ENCODE measurements at places on chromosomes 1 and 21.

DNA sequence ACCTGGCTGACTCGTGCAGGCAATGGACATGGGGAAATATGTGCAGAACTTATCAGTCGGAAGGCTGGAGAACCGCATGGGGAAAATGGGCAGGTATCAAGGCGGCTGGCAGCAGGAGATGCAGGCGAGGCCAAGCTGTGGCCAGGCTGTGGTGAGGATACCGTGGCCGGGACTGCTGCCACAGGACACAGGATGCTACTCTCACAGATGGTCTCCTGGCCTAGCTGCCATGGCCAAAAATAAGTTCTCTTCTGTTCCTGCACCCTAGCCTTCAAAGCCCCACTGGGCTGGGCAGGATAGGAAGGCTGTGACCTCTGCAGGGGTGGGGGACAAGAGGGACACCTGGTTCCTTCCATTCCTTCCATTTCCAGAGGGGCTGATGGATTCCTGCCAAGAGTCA is 26.4 kb downstream of the TEX35 start:
- no peak for DNase-seq

DNA sequence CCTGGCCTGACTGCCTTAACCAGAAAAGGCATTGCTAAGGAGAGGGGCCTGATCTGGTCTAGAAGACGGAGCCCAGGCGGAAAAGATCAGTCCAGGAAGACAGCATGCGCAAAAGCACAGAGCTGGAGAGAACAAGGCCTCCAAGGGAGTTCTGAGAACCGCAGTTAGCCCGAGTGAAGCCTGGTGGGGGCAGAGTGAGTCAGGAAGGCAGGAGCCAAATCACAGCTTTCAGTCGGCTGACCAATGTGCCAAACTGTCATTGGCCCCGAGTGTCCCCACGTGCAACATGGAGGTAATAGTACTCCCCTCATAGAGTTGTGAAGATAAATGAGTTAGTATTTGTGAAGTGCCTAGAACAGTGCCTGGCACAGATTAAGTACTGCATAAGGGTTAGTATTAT is 1.2 kb upstream of the TSPAN2 start:
- no peak for DNase-seq

DNA sequence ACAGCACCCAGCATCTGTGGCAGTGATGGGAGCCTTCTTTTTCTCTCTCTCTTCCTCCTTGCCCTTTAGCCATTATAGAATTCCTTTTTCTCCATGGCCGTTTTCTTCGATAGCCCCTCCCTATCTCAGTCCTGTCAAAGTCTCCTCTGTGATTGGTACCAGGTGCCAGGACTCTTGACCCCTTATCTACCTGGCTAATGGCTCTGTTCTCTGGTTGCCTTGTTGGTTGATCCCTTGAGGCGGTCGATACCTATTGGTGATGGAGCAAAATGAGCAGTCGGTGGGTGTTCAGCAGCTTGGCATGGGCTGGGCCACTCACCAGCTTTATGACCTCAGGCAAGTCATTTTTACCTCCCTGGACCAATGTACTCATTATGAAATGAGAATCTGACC is 2.0 kb downstream of the ATF3 start:
- DNase-seq, result no peak

DNA sequence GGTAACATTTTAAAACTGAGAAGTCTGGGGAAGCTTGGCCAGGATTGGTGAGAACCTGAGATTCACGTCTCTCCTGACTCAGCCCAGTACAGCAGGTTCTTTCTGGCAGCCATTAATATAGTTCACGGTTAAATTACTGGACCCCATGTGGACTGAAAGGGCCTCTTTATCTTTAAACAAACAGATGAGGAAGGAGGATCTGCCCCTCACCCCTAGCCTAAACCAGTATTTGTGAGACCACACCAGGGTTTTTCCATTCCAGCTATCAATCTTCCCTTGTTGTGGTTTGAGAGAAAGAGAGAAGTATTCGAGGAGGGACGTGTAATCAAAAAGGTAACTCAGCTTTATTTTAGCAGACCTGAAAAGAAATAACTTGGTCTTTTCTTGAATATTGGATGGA is 137.1 kb downstream of the PROX1 start:
- no peak for DNase-seq

DNA sequence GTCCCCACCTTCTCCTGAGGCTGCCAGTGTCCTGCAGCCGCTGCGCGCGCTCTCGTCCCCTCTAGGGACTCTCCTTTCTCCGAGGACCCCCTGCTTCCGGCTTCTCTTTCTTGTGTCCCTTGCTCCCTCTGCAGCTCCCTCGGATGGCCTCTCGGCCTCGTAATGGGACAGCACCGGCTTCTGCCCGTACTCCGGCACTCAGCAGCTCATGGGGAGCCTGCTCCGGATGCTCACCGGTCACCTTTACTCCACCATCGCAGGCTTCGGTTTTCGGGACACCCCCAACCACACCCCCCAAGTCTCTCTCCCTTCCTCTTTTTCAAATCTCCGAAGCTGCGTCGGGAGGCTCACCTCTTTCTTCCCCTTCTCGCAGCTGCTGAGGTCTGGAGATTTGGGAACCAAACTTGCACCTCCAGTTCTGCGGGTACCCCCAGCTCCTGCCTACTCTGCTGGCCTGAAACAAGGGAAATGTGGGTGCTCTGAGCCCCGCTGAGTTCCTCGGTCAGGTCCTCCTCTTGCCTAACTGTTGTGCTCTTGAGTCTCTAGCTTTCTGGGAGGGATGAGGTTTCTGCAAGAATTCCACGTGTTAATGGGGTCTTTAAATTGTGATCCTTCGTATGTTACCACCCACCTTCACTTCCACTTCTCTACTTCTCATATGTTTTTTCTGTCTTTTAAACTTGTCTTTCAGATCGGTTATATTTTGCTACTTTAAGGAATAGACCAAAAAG is 930 bp downstream of the CDC14A start:
- no peak for DNase-seq

DNA sequence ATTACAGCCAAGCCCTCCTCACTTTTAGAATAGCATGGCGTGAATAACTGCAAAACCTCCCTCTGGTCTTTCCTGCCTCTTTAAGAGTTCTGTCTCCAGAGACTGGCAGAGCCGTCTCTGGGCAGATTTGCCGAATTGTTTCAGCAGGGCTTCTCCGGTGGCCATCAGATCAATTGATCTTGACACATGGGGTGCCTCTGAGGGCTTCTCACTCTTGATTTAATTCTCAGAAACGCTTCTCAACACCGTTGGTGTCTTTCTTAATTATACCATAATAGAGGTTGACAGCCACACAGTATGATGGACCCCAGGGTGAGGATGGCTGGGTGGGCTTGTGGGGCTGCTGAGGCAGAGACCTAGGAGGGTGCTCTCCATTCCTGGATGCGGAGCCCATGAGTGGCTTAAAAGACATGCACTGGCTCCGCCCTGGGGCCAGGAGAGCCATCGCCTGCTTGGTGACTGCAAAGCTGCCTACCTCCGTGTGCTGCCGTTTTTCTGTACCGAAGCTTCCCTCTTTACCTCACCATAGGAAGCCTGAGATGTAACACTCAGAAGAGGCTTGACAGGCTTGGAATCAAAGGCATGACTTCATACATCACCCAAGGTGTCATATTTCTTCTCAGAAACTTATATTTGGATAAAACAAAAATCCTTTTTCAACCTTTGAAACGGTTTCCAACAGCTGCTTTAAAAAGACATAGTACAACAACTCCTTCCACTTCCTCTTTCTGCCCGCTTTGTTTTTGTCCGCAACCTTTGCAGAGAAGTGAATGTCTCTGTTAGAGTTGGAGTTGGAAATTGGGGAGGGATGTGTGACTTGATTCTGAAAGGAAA is 82.9 kb downstream of the GALNT2 start:
- no peak for DNase-seq

GRCh38 chr1:99177465-99177864 is 86.8 kb upstream of the PLPPR4 start:
- no peak for DNase-seq

DNA sequence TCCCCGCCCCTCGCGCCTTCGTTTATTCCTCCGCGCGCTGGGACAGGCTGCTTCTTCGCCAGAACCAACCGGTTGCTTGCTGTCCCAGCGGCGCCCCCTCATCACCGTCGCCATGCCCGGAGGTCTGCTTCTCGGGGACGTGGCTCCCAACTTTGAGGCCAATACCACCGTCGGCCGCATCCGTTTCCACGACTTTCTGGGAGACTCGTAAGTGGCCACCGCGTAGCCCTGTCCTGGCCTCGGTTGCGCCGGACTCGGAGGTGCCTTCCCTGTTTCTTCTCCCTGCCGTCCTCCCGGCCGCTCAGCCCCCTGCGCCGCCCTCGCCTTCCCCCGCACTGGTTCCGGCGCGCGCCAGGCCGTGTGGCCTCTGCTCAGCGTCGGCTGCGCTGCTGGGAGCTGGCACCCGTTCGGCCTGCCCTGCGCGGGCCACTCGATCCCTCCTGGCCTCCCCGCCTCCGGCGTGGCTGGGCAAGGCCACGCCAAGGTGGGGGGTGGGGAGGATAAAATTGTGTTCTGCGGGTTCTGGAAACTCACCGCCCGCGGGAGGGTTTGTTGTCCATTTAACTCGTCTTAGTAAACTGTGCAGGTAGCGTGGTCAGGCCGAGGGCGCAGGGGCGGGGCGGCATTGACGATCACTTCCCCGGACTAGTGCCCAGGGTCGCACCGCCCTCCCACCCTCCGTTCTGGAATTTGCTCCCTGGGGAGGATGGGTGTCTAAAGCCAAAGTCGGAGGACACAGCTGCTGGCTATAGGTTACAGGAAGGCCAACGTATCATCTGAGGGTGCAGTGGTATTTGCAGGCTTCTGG is at the start of gene PRDX6:
PRDX6 (plus strand) TSS at position 50 of the 808 bp plus-strand sequence; CDS start at position 113, 63 bp downstream.
- peak; percentile 14 for DNase-seq

- no peak for DNase-seq
Observed at GRCh38 chr1:169113613-169114119, 7.2 kb downstream of the ATP1B1 start.

- no peak for DNase-seq
Observed at GRCh38 chr1:152901631-152902030, 6.7 kb upstream of the IVL start.

DNA sequence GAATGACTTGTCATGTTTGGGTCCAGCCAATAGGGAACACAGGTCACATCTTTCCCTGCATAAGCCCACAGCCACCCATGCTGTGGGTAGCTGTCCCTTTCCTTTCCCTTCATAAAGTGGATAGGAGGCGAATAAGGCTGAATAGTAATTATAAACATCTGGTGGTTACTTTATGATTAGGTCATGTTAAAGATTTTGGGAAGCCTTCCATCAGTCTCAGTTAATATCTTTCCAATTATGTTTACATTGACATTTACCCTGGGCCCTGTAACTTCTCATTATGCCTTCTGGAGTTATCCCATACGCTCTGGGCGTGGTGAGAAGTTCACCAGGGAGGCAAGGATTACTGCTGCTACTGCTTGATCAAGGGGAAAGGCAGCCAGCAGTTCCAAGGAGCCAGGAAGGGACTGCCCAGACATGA is 197.2 kb downstream of the HLX start:
- no peak for DNase-seq

GRCh38 chr1:65056866-65057265 is 90.5 kb upstream of the JAK1 start:
- no peak for DNase-seq

- no peak for DNase-seq
Observed at GRCh38 chr21:45290948-45291612, 3.4 kb upstream of the POFUT2 start.

GRCh38 chr21:46067505-46068201 is 30.3 kb upstream of the COL6A2 start:
- no peak for DNase-seq

GRCh38 chr1:30936541-30937171 is 28.1 kb upstream of the SDC3 start:
- DNase-seq, result no peak

- DNase-seq, result no peak
Observed at GRCh38 chr1:30641572-30642353, 81.6 kb downstream of the MATN1 start.

DNA sequence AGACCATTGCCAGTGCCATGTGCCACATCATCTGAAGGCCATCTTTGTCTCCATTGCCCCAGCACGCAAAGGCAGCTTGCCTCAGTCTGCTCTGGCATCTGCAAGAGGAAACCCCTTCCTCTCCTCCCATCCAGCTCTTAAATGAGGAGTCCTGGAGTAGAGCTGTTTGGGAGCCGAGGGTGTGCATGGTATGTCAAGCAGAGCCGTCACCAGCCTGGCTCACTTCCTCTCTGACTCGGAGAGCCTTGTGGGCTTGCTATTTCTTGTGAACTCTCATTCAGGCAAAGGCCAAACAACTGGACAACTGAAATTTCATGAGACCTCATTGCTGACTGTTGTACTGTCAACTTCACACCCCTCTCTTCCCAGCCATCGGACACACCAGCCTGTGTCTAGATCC is 143.9 kb downstream of the SIPA1L2 start:
- no peak for DNase-seq

- DNase-seq, result no peak
Observed at GRCh38 chr21:32312976-32313375, 14.3 kb downstream of the MRAP start.

DNA sequence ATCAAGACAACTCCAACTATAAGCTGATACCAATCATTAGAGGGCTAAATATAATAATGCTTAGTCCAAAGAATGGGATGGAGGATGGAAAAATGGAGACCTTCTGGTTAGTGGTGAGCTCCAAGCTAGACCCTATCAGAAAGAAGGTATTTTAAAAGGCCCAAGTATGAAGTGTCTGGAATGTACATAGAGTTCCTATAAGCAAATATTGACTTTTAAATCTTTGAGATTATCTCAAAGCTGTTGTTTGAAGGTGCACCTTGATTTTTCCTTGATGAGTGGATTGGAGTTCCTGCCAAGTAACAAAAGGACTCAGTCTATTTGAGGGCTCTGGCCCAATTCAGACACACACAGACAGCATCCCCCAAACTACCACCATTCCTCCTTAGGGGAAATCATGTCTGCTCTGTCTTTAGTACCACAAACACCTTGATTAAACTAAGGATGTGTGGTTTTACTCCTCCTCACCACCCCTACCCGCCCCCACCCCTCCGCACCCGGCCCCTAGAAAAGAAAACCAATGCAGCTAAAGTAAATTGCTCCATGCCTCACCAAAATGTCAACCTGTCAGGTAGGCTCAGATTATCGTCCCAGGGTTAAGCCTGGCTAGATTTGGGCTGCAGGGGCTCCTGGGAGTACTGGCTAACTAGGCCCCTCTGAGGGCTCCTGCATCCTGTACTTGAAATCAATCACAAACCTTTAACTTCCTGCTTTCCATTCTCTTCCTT is 59.4 kb downstream of the CDC7 start:
- DNase-seq, result no peak

- no peak for DNase-seq
Observed at GRCh38 chr1:91637539-91637994, 136.9 kb downstream of the CDC7 start.

DNA sequence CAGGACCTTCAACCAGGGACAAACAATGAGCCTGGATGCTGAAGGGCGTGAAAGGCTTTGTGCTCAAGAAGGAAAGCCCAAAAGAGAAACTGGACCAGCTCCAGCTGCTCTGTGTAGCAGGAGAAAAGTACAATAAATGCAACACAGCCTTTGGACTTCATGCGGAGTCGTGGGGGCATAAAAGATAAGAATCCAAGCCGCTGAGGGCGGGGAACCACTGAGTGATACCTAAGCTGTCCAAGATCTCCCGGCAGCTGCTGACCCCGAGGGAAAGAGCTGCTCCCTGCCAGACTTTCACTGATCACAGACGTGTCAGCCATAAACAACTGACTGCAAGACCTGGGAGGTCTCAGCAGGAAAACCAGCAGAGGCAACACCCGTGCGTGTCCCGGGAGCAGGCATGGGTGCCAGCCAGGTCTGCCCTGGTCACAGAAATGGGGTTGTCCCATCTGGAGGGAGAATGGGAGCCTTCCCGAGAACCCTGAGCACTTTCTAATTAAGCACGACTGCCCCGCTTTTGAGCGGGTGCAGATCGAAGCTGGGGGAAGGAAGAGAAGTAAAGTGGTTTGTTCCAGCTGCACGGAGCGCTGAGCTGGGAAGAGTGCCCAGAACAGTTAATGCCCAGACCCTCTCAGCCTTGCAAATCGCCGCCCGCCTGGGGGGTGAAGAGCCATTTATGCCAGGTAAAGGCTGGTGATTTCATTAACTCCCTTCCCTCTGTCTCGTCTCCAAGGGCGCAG is 68.3 kb upstream of the TARDBP start:
- DNase-seq, result no peak

Measured in stimulated activated CD4-positive, alpha-beta T cell treated with anti-CD3 and anti-CD28 coated beads, TNF-alpha, amount 100 ng/mL, for 48 hours (primary cell).